Kidney epithelial cell (primary cell): ENCODE measurements at places on chromosomes 7 and 10. TPM values are rescaled to one million over a fixed set of nuclear protein-coding genes. Genes with fewer than 3 reads are reported as not detected.
A peak's percentile ranks its signal among the peaks of the same experiment; 100 is the strongest.

GRCh38 chr7:32037650-32038198 lies 32.5 kb downstream of the PDE1C start:
- no peak for DNase-seq

GRCh38 chr7:86818903-86819302 lies 175.2 kb downstream of the GRM3 start:
- no peak for DNase-seq

DNA sequence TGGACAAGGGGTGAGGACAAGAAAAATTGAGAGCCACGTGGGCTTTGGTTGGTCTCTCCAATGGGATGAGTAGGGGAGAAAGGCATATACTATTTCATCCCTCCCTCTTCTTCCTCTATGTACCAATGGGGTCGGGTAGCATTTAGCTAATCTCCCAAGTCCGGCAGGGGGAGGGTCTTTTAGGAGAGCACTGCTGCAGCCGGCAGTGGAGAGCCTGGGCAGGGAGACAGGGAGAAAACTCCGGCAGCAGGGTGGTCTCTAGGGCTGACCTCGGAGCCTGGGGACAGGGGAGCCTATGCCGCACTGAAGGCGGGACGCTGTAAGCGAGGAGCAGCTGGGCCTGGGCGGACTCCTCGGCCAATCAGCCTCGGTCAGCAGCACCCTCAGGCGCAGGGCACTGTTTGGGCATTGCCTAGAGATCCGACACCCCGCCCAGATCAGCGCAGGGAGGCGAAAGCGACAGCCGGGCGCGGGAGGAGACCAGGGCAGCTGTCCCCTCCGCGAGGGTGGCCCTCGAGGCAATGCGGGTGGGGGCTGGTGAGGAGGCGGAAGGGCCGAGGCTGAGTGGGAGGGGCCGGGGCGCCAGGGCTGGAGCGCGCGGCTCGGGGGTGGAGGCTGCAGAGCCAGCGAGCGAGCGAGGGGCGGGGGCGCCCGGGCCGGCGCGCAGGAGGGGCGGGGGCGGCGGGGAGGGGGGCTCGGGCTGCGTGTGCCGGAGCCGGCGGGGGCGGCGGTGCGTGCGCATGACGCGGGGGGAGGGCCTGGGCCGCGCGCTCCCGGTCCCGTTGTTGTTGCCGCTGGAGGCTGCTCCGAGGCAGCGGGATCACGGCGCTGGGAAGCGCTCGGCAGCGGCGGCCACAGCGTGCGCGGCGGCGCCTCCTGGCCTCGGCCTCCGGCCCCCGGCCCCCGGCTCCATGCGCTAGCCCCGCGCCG lies at the start of gene AGAP3:
Gene AGAP3 (plus strand): TSS at position 785 of the 930 bp plus-strand sequence. CDS start 267 bp downstream, outside the sequence.
- DNase-seq, result no peak

- no peak for DNase-seq
Measured at GRCh38 chr7:154874409-154875113, 128.4 kb downstream of the PAXIP1 start.

- peak; percentile 67 for DNase-seq
Measured at GRCh38 chr7:91165006-91165845, 99.0 kb upstream of the FZD1 start.

DNA sequence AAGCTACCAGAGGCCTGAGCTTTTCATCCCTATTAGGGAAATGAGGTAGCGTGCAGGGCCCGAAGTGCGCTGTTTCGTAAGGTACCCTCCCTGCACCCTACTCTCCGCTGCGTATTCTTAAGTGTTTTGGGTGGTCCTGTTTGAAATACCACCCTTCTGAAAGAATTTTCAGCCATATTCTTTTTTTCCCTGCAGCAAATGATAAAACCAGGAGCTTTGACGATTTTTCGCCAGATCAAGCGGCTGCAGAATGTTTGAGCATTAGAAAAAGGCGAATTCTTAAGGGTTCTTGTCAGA lies 1.2 kb downstream of the RSBN1L start:
- no peak for DNase-seq

DNA sequence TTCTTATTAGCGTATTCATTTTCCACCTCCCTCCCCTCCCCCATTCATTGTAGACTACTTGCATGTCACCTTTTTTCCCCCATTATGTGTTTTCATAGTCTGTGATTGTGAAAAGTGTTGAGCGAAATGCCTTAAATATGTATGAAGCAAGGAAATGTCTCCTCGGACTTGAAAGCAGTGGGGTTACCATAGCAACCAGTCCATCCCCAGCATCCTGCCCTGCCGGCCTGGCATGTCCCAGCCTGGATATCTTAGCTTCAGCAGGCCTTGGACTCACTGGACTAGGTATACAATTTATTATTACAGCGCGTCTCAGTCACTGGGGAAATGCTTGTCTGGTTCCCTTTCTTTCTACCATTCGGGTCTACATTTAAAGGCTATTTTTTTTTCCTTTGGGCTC lies 283.6 kb downstream of the BICC1 start:
- no peak for DNase-seq

DNA sequence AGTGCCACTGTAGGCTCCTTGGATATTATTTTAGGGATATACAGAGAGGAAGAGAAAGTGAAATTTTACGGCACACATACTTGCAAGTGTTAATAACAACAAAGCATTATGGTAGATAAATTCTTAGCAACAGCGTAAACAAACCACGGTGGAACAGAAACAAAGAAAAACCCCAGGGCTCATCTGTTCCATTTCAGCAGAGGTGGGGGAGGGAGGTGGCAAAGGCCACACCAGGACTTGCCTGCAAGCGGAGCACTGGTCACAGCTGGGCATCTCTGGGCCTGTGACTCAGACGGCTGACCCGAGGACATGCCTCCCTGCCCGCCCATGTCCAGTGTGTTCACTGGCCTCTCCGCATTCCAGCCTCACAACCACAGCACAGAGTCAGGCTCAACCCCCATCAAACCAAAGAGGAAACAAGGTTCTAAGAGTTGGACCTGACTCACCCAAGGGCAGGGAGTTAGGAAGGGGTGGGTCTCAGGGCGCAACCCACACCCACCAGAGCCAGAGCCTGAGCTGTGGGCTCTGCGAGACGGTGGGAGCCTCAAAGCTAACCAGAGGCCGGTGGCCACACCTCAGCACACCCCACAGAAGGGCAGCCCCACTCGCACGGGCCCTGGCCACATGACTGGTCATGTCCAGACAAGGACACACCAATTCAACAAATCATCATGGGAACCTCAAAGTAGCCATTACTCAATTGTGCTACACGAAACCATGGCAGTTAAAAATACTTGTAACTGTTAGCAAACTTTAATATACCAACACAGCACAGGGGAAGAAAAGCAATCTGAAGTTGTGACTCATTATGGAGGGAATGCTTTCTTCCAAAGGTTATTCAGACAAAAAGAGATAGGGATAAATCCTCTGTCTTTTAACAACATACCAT lies 10.7 kb downstream of the ESYT2 start:
- DNase-seq, result peak; percentile 99

DNA sequence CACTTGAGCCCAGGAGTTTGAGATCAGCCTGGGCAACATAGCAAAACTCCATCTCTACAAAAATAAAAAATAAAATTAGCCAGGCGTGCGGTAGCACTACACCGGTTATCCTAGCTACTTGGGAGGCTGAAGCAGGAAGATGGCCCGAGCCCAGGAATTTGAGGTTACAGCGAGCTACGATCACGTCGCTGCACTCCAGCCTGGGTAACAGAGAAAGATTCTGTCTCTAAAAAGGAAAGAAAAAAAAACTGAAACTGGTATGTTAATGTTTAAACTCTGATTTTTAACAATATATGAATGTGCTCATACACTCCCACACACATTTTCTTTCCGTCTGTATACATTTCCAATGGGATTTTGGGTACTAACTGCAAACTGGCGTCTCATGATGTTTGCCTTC lies 140.6 kb upstream of the KMT2E start:
- no peak for DNase-seq

- DNase-seq, result no peak
Measured at GRCh38 chr10:12510501-12510941, 161.2 kb downstream of the CAMK1D start.

GRCh38 chr7:108409146-108409545 lies 47.1 kb downstream of the NRCAM start:
- DNase-seq, result no peak

DNA sequence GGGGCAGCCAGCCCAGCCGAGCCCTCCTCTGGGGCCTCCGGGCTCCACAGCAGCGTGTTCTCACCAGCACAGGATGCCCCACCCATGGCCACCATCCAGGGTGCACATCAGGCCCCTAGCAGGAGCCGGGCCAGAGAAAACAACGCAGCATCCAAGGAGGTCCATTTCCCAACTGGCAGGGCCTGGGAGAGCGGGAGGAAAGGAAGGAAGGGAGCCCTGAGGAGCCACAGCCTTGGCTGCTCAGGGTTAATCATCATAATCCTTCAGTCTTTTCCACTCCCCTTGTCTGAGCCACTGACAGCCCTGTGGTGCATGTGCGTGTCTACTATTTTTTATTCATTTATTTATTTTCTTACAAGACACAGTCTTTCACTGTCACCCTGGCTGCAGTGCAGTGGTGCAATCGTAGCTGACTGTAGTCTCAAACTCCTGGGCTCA lies 3.6 kb downstream of the PLAC9 start:
- no peak for DNase-seq

GRCh38 chr10:70274643-70275042 lies 9.2 kb downstream of the NPFFR1 start:
- DNase-seq, result no peak

GRCh38 chr7:84614821-84615501 lies 420.4 kb upstream of the SEMA3A start:
- DNase-seq, result no peak

GRCh38 chr7:29102558-29103151 lies 43.7 kb downstream of the CPVL start:
- no peak for DNase-seq

DNA sequence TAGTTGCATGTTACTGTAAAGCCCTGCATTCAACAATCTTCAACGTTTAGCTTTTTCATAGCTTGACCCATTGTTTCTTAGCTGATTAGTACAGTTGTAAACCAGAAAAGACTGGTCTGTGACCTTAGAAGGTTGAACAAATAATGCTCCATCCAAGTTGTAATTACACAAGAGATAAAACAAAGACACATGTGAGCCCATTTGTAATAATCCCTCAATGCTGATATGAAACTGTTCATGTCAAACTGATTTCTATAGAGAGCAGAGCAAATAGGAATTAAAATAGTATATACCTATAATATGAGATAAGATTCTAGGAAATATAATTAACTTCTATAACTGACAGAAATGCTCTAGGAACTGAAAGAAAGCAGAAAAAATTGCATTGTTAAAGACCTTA lies 94.7 kb upstream of the SLC25A13 start:
- DNase-seq, result no peak

- peak; percentile 95 for DNase-seq
Measured at GRCh38 chr10:3538656-3539531, 246.1 kb downstream of the KLF6 start.

DNA sequence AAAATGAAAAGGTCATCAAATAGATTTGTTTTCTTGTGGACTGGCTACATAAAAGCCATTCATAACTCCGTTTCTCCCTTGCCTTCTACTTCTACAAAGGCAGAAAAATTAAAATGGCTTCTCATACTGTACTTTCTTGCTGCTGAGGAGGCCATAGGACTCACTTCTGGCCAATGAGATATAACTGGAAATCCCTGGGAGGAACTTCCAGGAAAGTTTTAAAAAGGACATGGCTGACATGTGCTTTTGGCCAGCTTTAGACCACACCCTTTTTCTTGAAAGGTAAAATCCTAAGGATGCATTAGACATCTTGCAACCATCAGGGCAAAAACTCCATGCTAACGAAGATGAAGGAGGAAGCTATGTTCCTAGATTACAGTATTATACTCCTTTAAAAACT lies 58.5 kb downstream of the PDZD8 start:
- no peak for DNase-seq

DNA sequence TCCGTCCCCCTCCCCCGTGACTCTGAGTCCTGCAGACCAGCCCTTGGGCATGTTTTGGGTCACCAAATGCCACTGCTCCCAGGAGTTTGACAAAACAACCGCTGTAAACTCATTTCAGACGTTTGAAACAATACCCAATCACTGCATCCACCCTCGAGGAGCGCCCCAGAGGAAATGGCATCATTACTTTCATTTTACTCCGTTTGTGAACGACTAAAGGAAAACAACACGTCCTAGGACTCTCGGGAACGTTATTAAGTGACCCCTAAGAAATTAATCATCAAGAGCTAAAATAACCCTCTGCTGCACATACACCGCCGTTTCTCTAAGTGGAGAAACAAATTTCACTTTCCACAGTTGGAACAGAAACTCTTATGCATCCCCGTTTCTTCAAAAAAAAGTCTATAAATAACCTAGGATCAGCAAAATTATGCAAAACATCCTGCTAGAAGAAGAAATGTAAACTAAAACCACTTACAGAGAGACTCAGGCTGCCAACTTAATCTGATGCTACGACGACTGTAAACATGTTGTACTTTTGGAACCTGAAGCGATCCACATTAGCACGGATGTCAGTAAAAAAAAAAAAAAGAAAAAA lies 109.9 kb upstream of the EFCAB10 start:
- DNase-seq, result no peak

- DNase-seq, result no peak
Measured at GRCh38 chr7:111172564-111173257, 81.8 kb downstream of the LRRN3 start.

GRCh38 chr10:101071267-101071884 lies 9.6 kb downstream of the KAZALD1 start:
- no peak for DNase-seq

- no peak for DNase-seq
Measured at GRCh38 chr7:71718563-71718962, 586.6 kb downstream of the GALNT17 start.

Gene CCT6A
- 171 and 236 TPM in 2 replicates for total RNA-seq

Gene SEMA3C
- 84.8 and 113 TPM in 2 replicates for total RNA-seq

Gene FFAR4
- total RNA-seq, result not detected in 2 replicates

Gene ACSL5
- total RNA-seq, result 0.55 and 1.5 TPM in 2 replicates

Gene MACROH2A2
- 72.4 and 77.9 TPM in 2 replicates for total RNA-seq

Gene TAS2R5
- total RNA-seq, result 0.46 and 3.7 TPM in 2 replicates
